ENCODE measurements at places on chromosomes 5 and 9.

DNA sequence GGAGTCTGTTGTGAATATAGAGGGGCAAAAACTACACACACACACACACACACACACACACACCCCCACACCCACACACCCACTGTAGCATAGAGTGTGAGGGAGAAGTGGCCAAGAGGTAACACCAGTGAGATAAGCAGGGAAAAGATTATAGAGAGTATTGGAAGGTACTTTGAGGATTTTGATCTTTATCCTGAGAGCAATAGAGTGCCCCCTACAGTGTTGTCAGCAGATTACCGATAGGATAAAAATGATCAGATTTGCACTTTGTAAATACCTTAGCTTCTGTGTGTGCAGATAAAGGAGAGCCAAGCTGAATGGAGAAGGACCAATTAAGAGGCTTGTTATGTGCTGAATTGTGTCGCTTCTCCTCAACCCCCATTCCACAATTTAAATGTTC is 32.3 kb downstream of the ERCC6L2 start:
- H3K4me3 ChIP-seq = no peak overlapping the region
- peaks cover 26% of the 10 kb centered on the region for H3K36me3 ChIP-seq
- H3K27ac ChIP-seq = no peak overlapping the region
- DNase-seq = no peak
- no peaks in the 10 kb centered on the region for H3K27me3 ChIP-seq
- peaks cover 9% of the 10 kb centered on the region for H3K4me1 ChIP-seq

GRCh38 chr5:119220576-119221197 is 135.1 kb upstream of the TNFAIP8 start:
- H3K4me3 ChIP-seq = no peak overlapping the region
- no peaks in the 10 kb centered on the region for H3K27me3 ChIP-seq
- no peaks in the 10 kb centered on the region for H3K4me1 ChIP-seq
- H3K27ac ChIP-seq = no peak overlapping the region
- no peak for DNase-seq

DNA sequence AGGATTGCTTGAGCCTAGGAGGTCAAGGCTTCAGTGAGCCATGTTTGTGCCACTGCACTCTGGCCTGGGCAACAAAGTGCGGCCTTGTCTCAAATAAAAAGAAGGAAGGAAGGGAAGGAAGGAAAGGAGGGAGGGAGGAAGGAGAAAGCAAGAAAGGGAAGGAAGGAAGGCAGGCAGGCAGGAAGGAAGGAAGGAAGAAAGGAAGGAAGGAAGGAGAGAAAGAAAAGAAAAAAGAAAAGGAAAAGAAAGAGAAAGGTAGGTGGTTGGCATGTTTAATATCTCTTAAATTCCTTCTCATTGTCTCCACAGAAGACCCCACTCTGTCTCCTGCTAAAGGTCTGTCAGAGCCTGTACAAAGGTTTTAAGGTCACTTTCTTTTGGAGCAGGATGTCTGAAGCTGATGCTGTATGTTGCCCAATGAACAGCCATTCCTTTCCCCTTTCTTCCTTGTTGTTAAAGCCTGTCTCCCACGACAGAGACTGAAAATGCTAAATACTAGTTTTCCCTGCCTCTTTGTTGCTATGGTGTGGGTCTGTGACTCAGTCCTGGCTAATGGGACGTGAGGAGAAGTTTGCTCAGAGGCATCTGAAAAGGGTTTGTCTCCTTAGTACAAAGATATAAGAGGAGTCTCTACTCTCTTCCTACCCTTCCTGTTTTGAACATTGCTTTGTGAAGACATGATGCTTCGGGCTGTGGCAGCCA is 213.3 kb downstream of the PCSK1 start:
- no peak overlapping the region for H3K4me3 ChIP-seq
- DNase-seq = no peak
- H3K36me3 ChIP-seq = no peaks in the 10 kb centered on the region
- H3K27me3 ChIP-seq = no peaks in the 10 kb centered on the region

DNA sequence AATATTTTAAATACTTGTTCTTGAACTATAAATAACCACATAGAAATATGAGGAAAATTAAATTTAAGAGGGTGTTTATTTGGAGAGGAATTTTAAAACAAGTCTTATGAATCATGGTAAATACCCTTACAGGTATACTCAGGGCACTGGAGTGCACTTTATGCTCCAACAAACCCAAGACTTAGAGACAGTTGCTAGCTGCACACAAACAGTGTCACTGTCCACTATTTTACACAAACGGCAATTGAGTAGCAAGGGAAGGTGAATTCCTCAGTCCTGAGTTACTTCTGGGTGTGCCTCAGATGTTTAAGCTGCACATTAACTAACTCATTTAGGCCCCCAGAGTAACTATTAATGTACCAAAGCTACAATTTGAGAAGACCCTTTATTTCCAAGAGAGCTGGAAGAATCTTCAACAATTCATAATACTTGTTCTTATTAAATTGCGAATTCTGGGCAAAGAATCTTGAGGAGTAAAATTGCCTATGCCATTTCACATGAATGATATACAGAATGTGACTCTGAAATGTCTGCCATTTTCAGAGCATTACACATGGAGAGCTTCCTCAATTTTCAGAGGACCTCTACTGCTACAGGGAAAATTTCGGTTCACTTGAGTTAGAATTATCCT is 371.2 kb downstream of the PDE4D start:
- no peaks in the 10 kb centered on the region for H3K27me3 ChIP-seq
- H3K27ac ChIP-seq = no peak overlapping the region
- H3K4me1 ChIP-seq = no peaks in the 10 kb centered on the region

- no peak overlapping the region for H3K27ac ChIP-seq
- DNase-seq = no peak
- H3K36me3 ChIP-seq = no peaks in the 10 kb centered on the region
- no peak overlapping the region for H3K4me3 ChIP-seq
- H3K4me1 ChIP-seq = no peaks in the 10 kb centered on the region
These were observed 426.7 kb downstream of the IRX2 start for GRCh38 chr5:2324788-2325187.

All from activated T-helper 2 cell treated with anti-CD3 and anti-CD28 coated beads, Interferon-gamma antibody, Interleukin-2, Interleukin-4, amounts not matched to agents 10 μg/mL and 5 μg/mL and 100 μg/mL, durations not matched to agents 14 hours and 24 hours and 36 hours (primary cell).